ENCODE measurements at places on chromosomes 1 and 21.

DNA sequence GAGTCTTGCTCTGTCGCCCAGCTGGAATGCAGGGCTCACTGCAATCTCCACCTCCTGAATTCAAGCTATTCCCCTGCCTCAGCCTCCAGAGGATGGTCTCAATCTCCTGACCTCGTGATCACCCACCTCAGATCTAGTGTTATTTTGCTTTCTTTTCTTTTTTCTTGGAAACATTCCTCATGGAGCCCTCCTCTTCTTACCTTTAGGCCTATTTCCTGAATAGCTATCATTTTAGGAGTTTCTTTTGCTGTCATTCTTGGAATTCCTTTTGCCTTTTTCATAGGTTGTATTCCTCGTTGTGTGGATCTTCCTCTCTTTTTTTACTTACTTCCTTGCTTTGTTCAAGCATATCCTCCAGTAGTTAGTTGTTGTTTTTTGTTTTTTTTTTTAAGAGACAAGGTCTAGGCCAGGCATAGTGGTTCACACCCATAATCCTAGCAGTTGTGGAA is 173.8 kb downstream of the RASAL2 start:
- DNase-seq: peak; percentile 41

DNA sequence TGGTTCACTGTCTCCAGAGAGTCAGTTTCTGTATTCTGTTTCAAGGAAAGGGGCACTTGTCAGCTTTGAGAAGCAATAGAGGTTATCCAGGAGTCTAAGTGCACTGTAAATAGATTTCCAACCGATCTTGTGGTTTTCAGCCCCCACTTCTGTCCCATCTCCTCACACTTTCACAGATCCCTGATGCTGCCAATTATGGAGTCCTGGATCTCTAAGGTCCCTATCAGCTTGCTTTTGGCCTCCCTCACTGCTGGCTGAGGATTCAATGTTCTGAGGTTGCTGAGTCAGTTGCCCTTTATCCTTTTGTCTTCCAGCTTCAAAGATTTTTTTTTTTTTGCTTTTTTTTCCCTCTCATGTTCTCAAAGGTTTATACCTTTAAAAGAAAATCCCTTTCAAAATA is 98.4 kb downstream of the DIRAS3 start:
- DNase-seq: no peak

GRCh38 chr1:41784531-41785274 is 134.0 kb downstream of the HIVEP3 start:
- no peak for DNase-seq

GRCh38 chr21:32021319-32021994 is 148.6 kb downstream of the HUNK start:
- DNase-seq: no peak

- no peak for DNase-seq
Observed at GRCh38 chr1:237713916-237714315, 176.8 kb downstream of the ZP4 start.

DNA sequence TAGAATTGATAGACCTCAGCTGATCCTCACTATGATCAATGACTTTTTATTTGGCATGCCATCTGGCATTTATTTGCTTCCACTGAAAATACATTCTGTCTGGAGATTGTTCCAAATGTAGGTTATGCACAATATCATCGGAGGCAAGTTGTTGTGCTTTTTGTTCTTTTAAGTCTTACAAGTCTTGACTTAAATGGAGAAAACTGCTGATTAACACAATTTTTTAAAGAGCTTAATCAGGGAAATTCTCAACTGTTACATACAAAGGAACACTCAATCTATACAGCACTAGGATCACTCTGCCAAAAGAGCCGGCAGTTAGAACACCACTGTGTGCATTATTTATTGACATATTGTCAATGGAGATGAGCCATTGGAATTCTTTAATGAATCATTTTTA is 19.2 kb downstream of the CYYR1 start:
- no peak for DNase-seq

DNA sequence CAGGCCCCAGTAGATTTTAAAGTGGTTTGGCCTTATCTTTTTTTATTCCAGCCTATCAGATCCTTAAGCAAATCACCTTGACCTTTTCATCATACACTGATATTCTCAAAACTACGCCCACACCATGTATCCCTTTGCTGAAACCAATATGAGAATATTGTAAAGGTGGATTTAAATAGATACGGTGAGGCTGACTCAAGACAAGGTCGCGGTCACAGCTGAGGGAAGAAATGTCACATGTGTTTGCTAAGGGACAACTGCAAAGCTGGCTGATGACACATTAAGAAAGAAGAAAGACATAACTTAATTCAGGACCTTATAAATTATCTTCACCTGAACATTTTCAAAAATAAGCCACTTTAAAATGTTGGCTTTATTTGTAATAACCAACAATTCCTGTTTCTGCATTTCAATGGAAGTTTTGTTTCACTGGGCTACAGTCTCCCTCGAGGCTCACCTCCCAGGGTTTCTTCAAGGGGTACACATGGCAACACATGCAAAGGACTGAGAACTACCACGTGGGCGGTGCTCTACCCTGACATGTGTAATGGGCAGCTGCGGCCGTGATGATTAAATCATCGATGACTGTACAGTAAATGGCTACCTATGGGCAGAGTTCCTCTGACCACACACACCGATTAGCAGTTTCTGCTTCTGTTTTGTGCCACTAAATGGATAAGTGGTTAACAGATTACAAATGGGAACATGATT is 189.5 kb downstream of the SIPA1L2 start:
- no peak for DNase-seq

- DNase-seq: no peak
Observed at GRCh38 chr1:218200979-218201378, 84.1 kb upstream of the RRP15 start.

GRCh38 chr1:115251340-115251748 is 86.7 kb downstream of the NGF start:
- DNase-seq: peak; percentile 61

DNA sequence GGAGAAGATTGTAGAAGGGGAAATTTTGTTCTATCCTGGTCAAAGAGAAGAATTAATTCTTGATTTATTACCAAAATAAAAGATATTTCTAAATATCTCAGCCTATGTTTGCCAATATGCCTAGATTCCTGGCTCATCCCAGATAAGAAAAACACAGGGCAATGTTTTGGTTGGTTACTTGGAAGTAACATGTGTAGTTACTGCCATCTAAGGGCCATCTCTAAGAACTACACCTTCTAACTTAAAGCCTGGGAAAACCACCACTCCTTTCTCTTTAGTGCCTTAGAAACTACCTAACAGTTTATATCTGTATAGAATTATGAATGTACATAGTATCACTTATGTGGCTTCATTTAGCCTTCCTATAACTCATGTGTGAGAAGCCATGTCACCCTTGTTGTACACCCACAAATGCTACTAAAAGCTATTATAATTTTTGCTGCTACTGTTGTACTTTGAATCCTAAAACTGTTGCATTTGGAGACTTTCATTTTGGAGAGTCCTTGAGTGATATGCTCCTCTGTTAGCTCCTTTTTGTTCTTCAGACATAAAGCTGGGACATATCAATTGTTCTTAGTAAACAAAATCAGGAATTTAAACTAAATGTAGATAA is 4.5 kb downstream of the AIM2 start:
- DNase-seq: no peak

DNA sequence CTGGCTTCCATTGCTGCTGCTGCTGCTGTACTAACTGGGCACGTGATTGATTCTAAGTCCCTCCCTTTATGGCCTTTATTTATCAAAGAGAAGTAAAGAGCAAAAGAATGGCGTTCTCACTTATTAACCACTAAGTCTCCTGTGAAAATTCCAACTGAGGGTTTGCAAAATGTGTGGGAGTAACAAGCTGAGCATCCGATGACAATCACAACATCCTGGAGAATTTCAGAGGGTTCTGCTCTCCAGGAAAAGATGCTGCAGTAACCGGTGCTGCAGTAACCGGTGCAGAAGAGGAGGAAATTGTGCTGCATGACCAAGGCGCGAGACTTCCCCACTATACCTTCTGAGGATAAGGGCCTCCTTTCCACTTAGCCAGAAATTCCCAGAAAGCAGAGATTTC is 12.7 kb upstream of the MX2 start:
- no peak for DNase-seq

DNA sequence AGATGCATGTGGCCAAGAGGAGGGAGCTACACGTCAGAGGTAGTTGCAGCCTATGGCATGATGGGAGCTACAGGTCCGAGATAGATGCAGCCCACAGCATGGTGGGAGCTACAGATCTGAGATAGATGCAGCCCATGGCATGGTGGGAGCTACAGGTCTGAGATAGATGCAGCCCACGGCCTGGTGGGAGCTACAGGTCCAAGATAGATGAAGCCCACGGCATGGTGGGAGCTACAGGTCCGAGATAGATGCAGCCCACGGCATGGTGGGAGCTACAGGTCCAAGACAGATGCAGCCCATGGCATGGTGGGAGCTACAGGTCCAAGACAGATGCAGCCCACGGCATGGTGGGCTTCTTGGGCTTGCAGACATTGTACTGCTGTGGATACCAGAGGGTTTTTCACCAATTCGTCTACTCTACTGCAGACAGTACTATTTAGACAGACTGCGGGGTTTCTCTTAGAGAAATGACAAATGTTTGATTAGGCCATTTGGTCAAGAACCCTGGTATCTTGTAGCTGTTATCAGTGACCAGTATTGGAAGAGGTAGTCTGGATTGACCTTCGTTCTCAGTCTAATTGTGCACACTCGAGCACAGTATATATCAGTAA is 127.4 kb downstream of the DHRS3 start:
- no peak for DNase-seq

- DNase-seq: no peak
Observed at GRCh38 chr1:60637651-60638050, 444.7 kb upstream of the NFIA start.

GRCh38 chr1:192756847-192757246 is 52.0 kb upstream of the RGS2 start:
- DNase-seq: no peak

DNA sequence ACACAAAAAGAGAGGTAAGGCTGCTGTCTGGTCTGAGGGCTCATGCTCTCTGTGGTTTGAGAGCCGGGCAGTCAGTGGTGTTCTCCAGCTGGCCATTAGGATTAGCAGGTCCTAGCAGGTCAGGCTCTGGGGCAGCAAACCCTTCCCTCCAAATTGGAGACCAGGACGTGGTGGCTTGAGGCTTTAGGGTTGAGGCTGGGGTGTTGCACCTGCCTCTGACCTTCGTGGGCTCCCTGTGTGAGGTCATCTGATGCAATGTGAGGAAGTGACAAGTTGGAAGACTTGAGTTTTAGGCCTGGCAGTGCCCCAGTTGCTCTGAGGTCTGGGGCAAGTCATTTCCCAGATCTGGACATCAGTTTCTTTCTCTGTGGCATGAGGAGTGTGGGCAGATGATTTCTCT is 24.4 kb downstream of the SZRD1 start:
- no peak for DNase-seq

- DNase-seq: no peak
Observed at GRCh38 chr1:91036894-91037829, 15.3 kb upstream of the ZNF644 start.

- DNase-seq: peak; percentile 59
Observed at GRCh38 chr1:204213668-204214662, at the start of gene GOLT1A. GOLT1A (minus strand) TSS chr1:204213988; CDS start chr1:204213906, 82 bp downstream.

DNA sequence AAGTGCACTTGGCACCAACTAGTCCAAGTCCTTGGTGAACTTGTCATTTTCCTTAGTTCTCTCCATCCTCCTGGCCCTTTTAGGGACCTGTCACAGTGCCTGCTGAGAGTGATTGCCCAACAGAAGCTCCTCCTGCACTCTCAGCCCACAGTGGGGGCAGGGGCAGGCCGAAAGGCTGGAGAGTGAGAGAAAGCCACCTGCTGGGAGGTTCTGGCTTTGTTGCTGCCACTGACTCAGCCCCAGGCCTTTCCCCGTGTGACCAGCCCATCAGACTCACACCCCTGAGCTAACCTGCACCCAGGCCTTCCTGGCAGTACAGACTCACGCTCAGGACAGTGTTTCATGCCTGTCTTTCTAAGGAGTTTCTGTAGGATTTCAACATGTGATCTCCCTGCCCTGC is 17.1 kb upstream of the PROK1 start:
- DNase-seq: no peak

- no peak for DNase-seq
Observed at GRCh38 chr1:94949681-94950661, 23.1 kb upstream of the CNN3 start.

DNA sequence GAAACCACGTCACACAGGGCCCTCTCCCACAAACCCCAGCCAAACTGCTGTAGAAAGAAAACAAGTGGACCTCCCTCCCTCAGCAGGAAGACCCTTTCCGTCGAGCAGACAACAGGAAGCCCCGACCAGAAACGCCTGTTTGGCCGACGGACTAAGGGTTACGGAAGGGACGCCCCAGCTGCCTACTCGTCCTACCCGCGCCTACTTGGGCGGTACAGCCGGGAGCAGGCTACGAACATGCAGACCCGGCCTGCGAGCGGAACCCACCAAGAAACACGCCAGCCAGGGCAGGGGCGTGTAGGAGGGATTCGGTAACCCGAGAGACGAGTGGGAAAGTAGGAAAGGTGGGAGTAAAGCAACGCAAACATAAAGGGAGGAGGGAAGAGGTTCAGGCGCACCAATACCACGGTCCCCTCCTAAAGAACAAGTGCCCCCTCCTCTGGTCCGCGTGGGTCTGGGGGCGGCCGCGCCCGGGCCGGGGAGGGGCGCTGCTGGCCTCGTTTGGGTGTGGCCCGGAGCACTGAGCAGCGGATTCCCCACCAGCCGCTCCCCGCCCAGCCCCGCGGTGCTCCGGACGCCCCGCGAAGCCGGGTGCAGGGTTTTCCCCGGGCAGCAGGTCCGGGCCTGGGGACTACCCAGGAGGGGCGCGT is 450 bp downstream of the S100A10 start:
- DNase-seq: no peak

DNA sequence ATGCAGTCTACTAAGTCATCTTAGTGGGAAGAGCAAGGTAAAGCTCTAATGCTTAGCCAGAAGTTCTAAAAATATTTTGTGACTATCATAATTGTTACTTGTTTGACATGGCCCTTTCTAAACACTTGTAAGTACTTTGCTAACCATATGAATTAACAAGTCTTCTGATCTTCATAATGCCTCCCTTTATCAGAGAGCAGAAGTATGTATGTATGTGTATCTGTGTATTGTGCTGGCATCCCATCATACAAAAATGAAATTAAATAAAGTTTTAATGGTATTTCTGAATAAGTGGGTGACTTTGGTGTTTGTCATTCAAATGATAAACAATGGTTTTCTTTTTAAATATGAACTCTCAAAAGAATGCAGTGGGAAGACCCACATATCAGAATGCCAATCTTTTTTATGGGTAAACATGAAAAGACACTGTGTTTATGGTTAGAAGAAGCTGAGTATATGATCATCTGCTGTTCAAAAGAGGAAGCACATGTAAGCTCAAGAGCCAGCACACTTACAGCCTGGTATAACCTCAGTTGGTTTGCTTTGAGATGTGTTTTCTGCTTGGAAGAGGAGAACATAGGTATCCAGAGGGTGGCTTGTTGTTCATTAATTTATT is 159.6 kb downstream of the CLEC20A start:
- DNase-seq: no peak

DNA sequence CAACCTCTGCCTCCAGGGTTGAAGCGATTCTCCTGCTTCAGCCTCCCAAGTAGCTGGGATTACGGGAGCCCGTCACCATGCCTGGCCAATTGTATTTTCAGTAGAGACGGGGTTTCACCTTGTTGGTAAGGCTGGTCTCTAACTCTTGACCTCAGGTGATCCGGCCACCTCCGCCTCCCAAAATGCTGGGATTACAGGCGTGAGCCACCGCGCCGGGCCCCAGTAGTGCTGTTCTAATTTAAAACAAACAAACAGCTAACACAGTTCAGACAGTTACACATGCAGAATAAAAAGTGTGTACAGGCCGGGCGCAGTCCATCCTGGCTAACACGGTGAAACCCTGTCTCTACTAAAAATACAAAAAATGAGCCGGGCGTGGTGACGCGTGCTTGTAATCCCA is 35.6 kb upstream of the OPRD1 start:
- no peak for DNase-seq

GRCh38 chr1:12001249-12001917 is 17.9 kb upstream of the MIIP start:
- peak; percentile 44 for DNase-seq
